Suprapubic skin (tissue), 4 donors: ENCODE measurements at places on chromosomes 1 and 21. TPM values are rescaled to one million over a fixed set of nuclear protein-coding genes. Genes with fewer than 3 reads are reported as not detected.

The A3GALT2 gene
- total RNA-seq, result not detected

The VHLL gene
- not detected for total RNA-seq

DNA sequence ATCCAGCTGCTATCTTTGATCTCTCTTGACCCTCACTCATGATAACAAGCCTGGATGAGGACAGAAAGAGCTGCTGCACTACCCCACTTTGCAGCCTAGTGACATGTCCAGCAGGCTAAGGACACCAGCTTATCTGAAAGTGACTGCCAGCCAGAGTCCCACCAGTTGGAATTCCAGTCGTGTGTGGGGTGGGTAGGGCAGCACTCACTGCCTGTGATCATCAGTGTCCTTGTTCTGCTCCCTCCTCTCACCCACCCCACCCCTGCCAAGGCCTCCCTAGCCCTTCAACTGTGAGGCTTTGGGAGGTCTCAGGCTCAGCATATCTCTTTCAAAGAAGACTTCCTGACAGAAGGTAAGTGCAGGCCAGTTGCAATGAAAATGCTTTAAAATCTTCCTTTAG is 15.5 kb upstream of the NMNAT2 start:
- DNase-seq, result no peak

GRCh38 chr1:184483101-184483683 is 96.4 kb downstream of the C1orf21 start:
- no peak for DNase-seq

GRCh38 chr1:56551691-56552090 is 27.7 kb downstream of the PLPP3 start:
- DNase-seq, result no peak

The PGLYRP4 gene
- 25.0 TPM for total RNA-seq

The NBPF11 gene
- total RNA-seq, result 13.0 TPM

- no peak for DNase-seq
Measured at GRCh38 chr1:121515235-121515634, 330.5 kb downstream of the SRGAP2C start.

DNA sequence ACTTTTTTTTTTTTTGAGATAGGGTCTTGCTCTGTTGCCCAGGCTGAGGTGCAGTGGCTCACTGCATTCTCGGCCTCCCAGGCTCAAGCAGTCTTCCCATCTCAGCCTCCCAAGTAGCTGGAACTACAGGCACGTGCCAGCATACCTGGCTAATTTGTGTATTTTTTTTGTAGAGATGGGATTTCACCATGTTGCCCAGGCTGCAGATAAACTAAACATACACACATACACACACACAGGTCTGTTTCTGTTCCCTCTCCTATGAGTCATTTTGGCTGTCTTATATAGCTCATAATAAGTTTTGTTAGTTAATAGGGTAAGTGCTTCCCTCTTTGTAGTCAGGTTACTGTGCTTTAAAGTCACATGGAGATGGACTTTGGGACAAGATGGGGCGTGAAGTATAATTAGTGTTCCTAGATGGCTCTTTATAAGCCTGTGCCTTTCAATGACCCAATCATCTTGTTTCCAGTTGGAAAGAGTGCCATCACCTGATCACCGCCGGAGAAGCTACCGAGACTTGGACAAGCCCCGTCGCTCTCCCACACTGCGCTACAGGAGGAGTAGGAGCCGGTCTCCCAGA is 9.1 kb downstream of the PRPF38A start:
- DNase-seq, result no peak
